Kidney (tissue), 22 donors: ENCODE measurements at places on chromosomes 6 and 20. TPM values are rescaled to one million over a fixed set of nuclear protein-coding genes. Genes with fewer than 3 reads are reported as not detected.

GRCh38 chr6:17101422-17102257 lies at the start of gene STMND1:
STMND1 (plus strand) TSS chr6:17102050; CDS start chr6:17102258, 208 bp downstream.
- H3K4me3 ChIP-seq, result peak within 1 kb of the TSS; percentile 62
- peaks cover 7% of the 10 kb centered on the region for H3K27me3 ChIP-seq
- peak; percentile 80 for DNase-seq
- no peak within 1 kb of the TSS for H3K27ac ChIP-seq

The CYP39A1 gene
- total RNA-seq, result 6.0 TPM

DNA sequence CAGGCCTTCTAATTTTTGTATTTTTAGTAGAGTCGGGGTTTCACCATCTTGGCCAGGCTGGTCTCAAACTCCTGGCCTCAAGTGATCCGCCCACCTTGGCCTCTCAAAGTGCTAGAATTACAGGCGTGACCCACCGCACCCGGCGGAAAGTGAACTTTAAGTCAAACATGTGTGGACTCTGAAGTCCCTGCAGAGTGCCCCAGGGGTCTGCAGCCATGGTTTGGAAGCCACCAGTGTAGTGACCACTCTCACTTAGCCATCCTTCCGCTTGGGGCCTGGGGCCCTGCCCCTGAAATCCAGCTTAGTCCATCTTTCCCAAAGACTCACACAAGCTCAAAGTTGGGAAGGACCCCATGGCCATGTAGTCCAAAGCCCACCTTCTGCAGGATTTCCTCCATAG lies 164.5 kb downstream of the GRM4 start:
- no peaks in the 10 kb centered on the region for H3K36me3 ChIP-seq
- no peaks in the 10 kb centered on the region for H3K4me1 ChIP-seq
- H3K4me3 ChIP-seq, result no peak overlapping the region
- H3K27me3 ChIP-seq, result no peaks in the 10 kb centered on the region
- no peak for DNase-seq
- H3K27ac ChIP-seq, result no peak overlapping the region

The LHFPL5 gene
- total RNA-seq, result 0.47 TPM

DNA sequence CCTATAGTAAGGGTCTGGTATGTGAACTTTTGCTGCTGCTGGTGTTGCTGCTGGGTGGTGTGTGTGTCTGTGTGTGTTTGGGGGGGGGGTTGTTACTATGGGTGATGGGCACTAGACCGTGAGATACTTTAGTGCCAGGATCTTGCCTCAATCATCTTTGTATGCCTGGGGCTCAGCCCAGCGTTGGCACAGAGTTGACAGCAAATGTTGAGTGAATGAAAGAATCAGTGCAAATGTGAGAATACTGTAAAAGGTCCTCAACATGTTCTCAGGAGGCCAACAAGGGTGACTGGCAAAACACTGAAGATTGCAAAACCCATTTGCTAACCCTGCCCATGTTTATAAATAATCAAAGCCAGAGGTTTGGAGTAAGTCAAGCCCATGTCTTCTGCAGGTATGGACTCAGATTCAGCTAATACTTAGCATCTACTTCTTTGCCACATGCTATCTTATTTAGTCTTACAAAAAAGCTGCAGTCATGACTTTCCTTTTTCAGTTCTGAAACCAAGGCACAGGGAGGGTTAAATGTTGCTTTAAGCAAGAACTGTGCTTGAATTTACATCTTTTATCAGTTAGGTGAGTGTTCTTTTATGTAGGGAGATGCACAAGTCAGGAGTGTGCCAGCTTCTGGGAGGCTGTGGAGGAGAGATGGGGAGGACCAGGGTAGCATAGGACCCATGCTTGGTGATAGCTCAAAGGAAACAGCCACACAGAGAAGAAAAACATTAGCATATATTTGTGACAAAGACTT lies 125.3 kb upstream of the SPACA1 start:
- no peak overlapping the region for H3K4me3 ChIP-seq
- no peaks in the 10 kb centered on the region for H3K4me1 ChIP-seq
- H3K27me3 ChIP-seq, result no peaks in the 10 kb centered on the region
- H3K36me3 ChIP-seq, result no peaks in the 10 kb centered on the region

The DBNDD2 gene
- total RNA-seq, result 51.5 TPM

GRCh38 chr20:49785852-49786175 lies 26.8 kb upstream of the SLC9A8 start:
- no peak for DNase-seq
- H3K27ac ChIP-seq, result no peak overlapping the region
- H3K4me1 ChIP-seq, result peaks cover 3% of the 10 kb centered on the region
- no peak overlapping the region for H3K4me3 ChIP-seq
- H3K36me3 ChIP-seq, result no peaks in the 10 kb centered on the region
- H3K27me3 ChIP-seq, result no peaks in the 10 kb centered on the region

DNA sequence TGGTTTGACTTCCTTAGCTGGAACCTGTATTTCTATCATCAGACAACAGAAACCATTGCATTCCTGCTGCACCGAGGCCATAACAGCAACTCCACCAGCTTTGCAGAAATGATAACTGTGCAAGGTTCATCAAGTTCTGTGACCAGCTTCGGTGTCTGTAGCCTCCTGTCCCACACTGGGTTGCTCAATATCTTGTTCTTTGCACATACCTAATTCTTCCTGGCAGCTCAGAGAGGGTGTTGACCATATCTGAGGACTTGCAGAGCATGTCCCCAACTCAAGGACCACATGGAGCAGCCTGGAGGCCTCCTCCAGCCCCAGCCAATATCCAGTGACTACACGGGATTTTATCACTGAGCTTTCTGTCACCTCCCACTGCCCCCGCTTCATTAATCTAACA lies 59.3 kb upstream of the SCAF8 start:
- H3K27me3 ChIP-seq, result no peaks in the 10 kb centered on the region
- no peak overlapping the region for H3K27ac ChIP-seq
- H3K4me1 ChIP-seq, result no peaks in the 10 kb centered on the region
- no peaks in the 10 kb centered on the region for H3K36me3 ChIP-seq
- H3K4me3 ChIP-seq, result no peak overlapping the region

The IP6K3 gene
- total RNA-seq, result 0.47 TPM

DNA sequence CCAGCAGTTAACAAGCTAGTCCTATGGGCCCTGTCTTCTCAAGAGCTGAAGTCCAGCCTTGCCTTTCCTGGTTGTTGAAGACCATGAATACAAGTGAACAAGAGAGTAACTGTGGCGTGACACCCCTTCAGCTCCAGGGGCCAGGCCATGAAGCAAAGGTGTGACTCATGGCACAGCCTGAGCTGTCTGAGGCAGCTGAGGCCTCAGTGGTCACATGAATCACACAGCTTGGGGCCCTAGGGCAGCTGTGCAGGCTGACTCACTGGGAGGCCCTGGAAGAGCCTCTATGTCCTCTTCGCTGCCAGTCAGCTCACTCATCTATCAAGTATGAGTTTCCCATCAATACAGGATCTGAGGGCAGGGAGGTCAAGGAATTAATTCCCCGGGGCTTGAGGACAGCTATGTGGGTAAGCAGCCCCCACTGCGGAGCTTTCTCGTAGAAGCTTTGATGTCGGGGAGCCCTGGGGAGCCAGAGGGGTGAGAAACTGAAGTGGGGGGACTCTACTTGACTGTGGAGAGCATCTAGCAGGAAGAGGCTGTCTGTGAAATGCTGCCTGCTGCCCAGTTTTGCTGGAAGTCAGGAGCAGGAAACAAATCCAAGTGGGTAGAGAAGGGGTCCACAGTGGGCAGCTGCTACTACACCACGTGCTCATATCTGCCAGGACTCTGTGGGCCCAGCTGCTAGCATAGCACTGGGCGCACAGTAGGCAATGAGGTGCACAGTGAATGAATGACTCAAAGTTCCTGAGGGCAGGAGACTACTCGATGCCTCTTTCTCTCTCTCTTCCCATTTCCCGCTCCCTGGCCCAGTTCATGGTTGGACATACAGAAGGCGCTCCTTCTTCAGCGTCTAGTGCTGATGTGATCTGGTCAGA lies 13.7 kb upstream of the FAM83C start:
- H3K27ac ChIP-seq, result no peak overlapping the region
- no peaks in the 10 kb centered on the region for H3K36me3 ChIP-seq
- H3K4me3 ChIP-seq, result no peak overlapping the region
- peaks cover 8% of the 10 kb centered on the region for H3K4me1 ChIP-seq
- H3K27me3 ChIP-seq, result no peaks in the 10 kb centered on the region

DNA sequence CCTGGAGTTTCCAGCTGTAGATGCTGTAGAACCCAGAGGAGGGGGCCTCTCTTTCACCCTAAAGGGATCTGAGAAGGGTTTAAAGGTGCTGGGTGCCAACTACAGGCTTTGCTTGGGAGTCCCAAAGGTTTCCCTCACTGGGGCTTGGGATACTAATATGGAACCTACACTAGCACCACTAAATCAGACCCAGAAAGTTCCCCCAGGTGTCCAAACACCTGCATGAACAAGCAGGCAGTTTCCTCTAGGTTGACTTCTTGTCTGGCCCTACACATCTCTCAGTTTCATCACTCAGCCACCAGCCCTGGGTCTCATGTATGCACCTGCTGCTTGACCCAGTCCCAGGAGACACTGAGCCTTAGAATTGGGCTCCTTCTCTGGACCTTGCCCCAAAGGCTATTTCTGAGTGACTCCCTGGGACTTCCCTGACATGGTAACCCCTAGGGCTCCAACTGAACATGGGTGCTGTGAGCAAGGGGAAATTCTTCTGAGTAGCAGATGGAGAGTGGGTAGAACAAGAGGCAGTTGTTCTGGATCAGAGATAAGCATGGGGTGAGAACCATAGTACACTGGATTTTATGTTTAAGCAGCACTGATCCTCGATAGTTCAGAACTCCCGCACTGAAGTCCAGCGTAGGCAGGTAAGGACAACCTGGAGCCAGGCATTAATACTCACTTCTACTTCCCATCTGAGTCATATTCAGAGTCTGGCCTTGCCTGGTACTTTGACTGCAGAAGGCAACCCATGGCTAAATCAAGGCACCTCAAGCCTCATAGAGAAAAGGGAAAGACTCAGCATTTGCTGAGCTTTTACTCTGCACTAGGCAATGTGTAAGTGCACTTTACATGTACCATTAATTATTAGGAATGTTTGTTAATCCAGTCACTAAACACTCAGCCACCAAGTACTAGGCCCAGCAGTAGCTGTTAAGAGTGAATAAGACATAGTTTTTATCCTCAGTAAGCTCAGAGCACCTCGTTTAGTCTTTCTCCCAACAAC lies 16.8 kb downstream of the BCL2L1 start:
- no peaks in the 10 kb centered on the region for H3K27me3 ChIP-seq
- peaks cover 48% of the 10 kb centered on the region for H3K4me1 ChIP-seq
- H3K36me3 ChIP-seq, result peaks cover 21% of the 10 kb centered on the region
- no peak overlapping the region for H3K4me3 ChIP-seq

- H3K4me1 ChIP-seq, result no peaks in the 10 kb centered on the region
- no peak overlapping the region for H3K4me3 ChIP-seq
- H3K36me3 ChIP-seq, result no peaks in the 10 kb centered on the region
- no peaks in the 10 kb centered on the region for H3K27me3 ChIP-seq
Observed at GRCh38 chr6:339480-339879, 47.2 kb downstream of the DUSP22 start.

The MUC21 gene
- not detected for total RNA-seq

The COL19A1 gene
- total RNA-seq, result 1.1 TPM

GRCh38 chr6:109314313-109314712 lies 68.0 kb downstream of the CD164 start:
- DNase-seq, result no peak
- peaks cover 6% of the 10 kb centered on the region for H3K4me1 ChIP-seq
- no peak overlapping the region for H3K27ac ChIP-seq

GRCh38 chr20:61684583-61685235 lies 381.0 kb downstream of the TAF4 start:
- no peaks in the 10 kb centered on the region for H3K4me1 ChIP-seq
- no peaks in the 10 kb centered on the region for H3K27me3 ChIP-seq
- no peak overlapping the region for H3K4me3 ChIP-seq
- no peak for DNase-seq

The DLK2 gene
- 0.50 TPM for total RNA-seq

DNA sequence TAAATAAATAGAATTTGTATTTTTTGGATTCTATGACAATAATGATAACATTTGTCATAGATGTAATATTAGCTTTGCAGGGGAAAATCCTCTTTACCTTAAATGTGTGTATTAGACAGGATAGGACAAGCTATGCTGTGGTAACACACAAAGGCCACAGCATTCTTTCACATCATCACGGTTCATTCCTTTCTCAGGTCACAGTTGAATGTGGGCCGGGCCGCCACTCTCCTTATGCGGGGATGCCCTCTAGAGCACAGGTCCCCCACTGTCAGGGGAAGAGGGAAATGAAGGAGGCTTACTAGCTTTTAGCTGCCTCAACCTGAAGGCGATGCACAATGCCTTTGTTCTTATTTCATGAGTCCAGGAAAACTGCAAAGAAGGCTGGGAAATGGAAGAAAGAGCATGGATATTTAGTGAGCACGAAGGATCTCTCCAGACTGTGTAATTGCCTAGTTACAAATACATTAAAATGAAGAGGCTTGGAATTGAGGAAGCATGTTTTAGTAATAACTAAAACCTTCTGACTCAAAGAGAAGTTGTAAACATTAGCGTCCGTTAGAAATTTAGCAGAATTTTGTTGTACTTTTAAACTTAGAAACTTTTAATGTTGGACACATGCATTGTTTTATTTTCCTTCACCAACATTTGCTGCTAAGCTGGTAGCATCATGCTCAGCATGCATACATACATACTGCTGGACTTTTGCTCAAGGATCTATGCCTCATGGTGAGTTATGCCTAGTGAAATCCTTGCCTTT lies 248.9 kb upstream of the FOXQ1 start:
- no peaks in the 10 kb centered on the region for H3K27me3 ChIP-seq
- H3K36me3 ChIP-seq, result no peaks in the 10 kb centered on the region
- no peaks in the 10 kb centered on the region for H3K4me1 ChIP-seq
